LoVo (cell line): ENCODE measurements at places on chromosomes 3 and 15.
A peak's percentile ranks its signal among the peaks of the same experiment; 100 is the strongest.

- DNase-seq: peak; percentile 83
Measured at GRCh38 chr15:40266828-40267304, 16.0 kb downstream of the ANKRD63 start.

- no peak for DNase-seq
Measured at GRCh38 chr3:17301271-17301670, 416.5 kb downstream of the PLCL2 start.

DNA sequence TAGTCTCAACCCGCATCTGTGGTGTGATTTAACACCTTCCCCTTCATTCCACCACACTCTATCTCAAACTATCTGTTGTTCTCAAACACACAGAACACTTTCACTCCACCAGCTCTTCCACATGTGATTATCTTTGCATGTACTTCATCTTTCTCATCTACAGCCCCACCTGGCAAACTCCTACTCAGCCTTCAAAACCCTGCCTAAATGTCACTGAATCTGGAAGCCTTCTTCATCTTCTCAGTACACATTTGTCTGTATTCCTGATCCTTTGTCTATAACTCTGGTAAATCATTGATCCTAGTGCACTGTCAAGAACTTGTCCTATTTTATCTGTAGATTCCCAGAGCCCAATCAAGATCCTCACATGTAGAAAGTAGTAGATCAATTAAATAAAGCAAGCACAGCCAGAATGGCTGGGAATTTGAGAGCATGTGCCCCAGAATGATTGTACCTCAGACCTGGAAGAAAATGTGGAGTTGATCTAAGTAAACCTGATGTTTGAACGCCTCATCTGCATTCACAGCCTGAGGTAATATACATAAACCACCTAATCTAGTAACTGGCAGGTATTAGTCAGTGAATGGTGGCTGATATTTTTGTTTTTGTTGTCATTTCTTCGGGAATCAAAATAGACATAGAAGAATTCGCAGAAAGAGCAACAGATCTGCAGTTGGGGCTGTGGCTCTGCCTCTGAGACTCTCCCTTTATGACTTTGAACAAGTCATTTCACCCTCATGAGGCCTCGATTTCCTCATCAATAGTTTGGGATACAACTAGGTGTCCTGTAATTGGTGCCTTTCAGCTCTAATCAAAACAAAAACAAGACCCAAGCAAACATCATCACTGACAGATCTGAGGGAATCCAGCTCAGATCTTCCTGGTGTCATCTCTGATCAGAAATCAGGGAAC, 28.0 kb upstream of the MAGEF1 start:
- no peak for DNase-seq

- no peak for DNase-seq
Measured at GRCh38 chr3:4818986-4819693, 160.1 kb upstream of the BHLHE40 start.

DNA sequence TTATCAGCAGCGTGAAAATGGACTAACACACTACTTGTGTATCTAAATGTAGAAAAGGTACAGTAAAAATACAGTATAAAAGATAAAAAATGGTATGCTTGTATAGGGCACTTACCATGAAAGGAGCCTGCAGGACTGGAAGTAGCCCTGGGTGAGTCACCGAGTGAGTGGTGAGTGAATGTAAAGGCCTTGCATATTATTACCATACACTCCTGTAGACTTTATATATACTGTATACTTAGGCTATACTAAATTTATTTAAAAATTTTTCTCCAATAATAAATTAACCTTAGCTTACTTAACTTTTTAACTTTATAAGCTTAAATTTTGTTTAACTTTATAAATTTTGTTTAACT, 67.2 kb upstream of the TSPAN3 start:
- no peak for DNase-seq

DNA sequence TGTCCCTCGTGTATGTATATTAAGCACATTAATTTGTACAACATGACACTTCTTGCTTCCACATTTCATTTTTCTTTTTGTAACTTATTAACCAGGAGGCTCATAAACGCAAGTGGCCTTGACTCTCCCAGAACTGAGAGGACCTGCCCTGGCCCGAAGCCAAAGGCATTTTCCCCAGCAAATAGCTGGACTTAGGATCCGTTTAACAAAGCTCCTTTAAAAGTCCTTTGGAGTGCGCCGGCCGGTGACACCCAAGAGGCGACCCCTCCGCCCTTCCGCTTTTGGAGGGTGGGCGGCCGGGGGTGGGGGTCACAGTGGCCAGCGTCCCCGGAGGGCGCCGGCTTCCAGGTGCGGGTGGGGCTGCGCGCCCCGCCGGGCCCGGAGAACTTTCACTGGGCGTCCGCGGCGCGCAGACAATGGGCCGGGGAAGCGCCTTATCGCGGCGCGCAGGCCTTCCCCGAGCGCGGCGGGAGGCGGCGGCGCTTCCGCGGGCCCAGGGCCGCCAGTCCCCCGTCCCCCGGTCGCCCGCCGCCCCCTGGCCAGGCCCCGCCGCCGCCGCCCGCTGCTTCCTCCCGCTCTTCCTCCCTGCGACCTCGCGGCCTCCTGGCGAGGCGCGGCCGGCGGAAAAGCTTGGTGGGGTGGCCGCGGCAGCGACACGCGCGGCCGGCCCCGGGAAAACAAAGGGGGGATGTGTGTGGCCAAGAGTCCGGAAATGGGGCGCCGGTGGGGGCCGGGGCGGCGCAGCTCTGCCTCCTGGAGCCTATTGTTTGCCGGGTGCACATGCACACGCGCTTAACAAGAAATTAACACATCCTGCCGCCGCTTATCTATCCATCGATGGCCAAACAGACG, 613.4 kb downstream of the MCTP2 start:
- DNase-seq: peak; percentile 86

- DNase-seq: no peak
Measured at GRCh38 chr15:62994975-62995681, 47.4 kb upstream of the TPM1 start.

DNA sequence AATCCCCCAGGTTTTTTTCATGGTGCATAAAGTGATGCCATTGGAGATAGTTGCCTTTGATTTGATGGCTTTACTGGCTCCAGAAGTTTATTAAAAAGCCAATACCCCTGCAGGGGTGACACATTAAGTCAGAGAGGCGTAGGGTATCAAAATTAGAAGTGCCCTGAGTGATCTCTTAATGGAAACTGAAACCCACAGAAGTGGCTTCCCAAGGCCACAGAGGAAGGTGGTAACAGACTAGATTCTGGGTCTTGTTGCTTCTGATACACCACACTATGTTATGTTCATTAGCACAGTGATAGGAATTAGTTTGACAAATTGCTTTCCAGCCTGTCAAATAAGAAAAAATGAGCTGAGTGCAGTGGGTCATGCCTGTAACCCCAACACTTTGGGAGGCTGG, 112.3 kb downstream of the IQCH start:
- no peak for DNase-seq

GRCh38 chr15:67043939-67044771, 21.2 kb upstream of the SMAD3 start:
- no peak for DNase-seq

DNA sequence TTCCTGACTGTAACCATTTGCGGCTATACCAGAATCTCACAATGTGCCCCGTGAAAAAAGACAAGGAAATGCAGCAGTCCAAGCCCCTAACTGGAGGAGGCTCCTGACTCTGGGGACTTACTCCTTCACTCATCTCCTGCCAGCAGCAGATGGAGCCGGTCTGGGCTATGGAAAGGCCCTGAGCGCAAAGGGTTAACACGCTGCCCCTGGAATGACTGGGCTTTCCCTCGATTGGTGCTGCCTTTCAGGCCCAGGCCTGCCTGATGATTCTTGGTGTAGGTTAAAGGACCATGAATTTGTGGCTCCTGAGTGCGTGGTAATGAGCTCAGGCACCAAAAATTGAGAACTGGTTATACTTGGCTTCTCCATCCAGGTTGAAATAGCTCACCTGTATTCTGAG, 42.3 kb upstream of the GALNT15 start:
- no peak for DNase-seq

DNA sequence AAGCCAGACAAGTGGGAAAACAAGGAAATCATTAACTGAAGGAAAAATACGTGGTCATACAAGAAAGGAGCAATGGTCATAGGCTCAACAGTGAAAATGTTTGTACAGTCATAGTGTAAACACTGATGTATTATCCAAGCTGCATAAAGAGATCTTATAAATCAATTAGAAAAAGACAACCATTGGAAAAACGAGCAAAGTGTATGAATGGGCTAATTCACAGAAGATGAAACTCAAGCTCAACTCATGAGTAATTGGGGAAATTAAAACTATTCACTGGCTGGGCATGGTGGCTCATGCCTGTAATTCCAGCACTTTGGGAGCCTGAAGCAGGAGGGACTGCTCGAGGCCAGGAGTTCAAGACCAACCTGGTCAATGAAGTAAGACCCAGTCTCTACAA, 6.4 kb upstream of the IGF2BP2 start:
- no peak for DNase-seq

- no peak for DNase-seq
Measured at GRCh38 chr15:40157778-40158447, 3.0 kb upstream of the BUB1B start.

DNA sequence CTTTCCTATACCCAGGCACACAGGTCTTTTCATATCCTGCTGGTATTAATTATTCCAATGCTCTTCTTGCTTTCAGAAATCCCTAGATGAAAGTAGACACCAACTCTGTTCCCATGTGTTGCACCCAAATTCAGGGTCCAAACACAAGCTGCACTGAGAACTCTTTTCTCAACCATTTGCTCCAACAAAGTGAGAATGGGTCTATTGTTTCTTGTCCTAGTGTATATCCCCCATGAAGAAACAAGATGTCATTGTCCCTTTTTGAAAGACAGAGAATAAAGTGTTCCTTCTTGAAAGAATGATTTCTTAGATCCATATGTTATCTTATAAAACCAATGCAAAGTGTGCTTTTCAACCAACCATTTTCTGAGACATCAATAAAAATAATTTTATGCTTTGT, 353.7 kb downstream of the CNTN6 start:
- DNase-seq: no peak

GRCh38 chr3:10494180-10494579, 11.2 kb downstream of the ATP2B2 start:
- no peak for DNase-seq

GRCh38 chr3:72174040-72174439, 389.1 kb upstream of the PROK2 start:
- no peak for DNase-seq

DNA sequence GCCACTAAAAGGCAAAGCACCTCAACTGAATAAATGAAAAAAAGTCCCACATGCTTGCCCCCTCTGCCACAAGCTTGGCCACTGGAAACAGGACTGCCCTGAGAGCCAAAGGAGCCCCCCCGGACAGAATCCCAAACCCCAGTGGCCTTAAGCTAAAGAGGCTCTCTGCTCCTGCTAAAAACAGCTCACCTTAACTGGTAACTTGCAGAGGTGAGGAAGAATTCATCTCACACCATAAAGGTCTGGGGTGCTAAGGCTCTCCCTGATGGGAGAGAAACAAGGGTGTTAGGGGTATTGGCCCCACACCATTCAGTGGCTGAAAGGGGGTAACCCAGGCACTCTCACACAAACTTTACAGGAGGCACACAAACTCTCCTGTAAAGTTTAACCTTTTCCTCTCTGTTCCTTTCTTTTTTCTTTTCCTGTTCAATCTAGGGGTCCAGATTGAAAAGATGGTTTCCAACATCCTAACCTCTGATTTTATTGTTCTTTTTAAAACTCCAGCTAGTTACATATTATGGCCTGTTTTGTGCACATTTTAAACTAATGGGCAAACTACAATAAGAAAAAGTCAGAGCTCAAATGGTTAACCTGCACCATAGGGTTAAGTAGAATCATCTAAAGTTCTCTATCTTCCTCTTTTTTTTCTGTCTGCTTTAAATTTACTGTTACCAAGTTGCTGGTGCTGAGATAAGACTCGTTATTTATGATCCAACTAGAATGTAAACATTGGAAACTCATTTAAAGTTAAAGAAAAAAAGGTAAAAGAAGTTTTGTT, 19.9 kb downstream of the TRANK1 start:
- DNase-seq: no peak

DNA sequence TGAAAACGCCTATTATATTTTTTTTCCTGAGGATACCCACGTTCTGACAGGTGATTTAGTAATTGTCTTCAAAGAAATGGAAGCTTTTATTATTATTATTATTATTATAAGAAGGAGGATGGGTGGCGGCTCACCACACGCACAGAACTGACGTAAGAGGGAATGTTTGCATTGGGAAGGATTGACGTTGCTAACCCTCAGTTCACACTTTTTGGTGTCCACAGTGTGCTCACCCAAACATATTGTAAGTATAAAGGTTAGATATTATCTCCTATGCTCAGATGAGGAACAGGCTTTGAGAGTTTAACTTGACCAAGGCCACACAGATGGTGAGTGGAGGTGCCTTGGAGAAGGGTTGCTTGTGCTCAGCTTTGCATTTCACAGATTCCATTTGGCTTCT, 533.5 kb upstream of the TBL1XR1 start:
- DNase-seq: no peak
